AG09309 (cell line): ENCODE measurements at places on chromosomes 6 and 20.

DNA sequence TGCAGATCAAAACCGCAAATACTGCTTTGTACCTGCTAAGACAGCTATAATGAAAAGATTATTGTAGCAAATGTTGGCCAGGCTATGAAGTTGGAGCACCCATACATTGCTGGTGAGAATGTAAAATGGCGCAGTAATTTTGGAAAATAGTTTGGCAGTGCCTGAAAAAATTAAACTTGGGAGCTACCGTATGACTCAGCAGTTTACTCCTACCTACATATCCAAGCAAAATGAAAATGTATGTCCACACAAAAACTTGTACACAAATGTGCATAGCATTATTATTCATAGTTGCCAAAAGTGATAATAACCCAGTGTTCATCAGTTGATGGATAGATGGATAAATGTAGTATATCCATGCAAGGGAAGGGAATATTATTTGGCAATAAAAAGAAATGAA lies 13.3 kb downstream of the DSTN start:
- DNase-seq, result no peak

- DNase-seq, result peak; percentile 56
Observed at GRCh38 chr6:73129653-73130443, 95.4 kb downstream of the KHDC1L start.

- no peak for DNase-seq
Observed at GRCh38 chr20:5996765-5997164, 46.3 kb downstream of the MCM8 start.

- no peak for DNase-seq
Observed at GRCh38 chr6:39302669-39303424, 11.4 kb downstream of the KCNK17 start.

DNA sequence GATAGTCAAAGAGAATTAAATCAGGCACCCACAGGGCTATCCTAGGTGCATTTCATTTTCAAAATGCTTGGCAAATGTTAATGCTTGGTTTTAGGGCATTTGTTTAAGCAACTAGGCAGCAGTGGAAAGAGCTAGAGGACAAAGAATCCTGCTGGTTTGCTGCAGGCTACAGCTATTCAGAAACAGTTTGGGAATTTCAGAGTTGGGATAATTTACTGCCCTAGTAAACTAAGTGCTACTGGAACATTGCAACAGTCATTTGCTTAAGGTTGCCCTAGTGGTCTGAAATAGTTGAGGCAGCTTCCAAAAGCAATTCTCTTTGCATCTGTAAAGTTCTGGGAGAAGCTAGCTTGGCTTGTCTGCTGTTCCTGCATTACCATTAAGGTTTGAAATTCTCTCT lies 312.7 kb downstream of the LAMA2 start:
- peak; percentile 55 for DNase-seq
